ENCODE measurements at places on chromosomes 2 and 18.

DNA sequence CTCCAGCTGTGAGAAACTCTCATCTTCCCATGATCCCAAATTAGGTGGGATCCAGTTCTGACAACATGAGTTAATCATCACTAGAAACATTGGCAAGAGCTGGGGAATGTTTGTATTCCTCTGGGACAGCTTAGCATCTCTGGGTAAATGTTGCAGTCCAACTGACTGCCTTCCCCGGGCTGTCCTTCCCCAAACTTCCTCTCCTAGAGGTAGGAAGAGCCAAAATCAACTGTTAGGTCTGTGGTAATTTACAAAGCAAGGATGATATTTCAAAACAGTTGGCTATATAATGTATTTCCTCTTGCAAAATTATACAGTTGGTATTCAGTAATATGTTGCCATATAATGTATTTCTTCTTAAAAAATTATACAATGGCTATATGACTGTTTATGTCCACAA is 148.5 kb downstream of the MGAT5 start:
- no peak for DNase-seq

DNA sequence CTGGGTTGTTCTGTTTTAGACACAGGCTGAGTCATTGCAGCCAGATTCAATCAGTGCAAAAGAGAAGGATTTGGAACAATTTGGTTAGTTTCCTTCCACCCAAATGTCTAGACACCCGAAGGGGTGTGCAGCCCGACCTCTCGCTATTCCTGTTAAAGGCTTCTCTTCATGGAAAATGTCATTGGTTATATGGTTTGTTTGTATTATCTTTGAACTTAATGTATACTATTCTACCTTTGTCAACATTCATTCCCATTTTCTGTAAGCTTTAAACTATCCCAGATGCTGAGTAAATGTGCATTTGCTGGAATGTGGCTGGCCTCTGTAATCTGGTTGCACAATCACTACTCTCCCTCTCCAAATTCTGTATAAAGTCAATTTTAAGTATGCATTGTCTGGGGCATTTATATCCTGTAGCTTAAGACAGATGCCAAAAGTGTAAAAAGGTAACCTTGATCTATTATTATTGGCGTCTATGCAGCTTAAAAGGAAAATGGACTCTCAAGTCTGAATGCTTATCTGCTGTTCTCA is 80.4 kb upstream of the RND3 start:
- DNase-seq, result no peak

GRCh38 chr18:13520741-13521140 is 205.6 kb downstream of the FAM210A start:
- DNase-seq, result no peak

- DNase-seq, result no peak
Observed at GRCh38 chr2:203498161-203498560, 36.9 kb downstream of the RAPH1 start.

DNA sequence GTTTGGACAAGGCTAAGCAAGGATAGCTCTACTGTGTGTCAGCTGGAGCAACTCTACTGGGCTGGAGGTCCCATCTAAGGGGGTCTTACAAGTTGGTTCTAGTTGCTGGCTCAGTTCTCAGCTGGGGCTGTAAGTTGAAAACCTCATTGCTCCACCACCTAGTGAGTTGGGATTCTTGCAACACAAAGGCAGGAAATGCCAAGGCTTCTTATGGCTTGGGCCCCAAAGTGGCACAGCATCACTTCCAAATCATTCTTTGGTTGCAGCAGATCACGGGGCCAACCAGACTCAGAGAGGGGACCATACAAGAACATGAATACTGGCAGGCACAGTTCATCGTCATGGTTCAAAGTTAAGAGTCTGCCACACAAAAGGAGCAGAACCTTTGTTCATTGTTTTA is 332.7 kb downstream of the LRRTM1 start:
- DNase-seq, result no peak

DNA sequence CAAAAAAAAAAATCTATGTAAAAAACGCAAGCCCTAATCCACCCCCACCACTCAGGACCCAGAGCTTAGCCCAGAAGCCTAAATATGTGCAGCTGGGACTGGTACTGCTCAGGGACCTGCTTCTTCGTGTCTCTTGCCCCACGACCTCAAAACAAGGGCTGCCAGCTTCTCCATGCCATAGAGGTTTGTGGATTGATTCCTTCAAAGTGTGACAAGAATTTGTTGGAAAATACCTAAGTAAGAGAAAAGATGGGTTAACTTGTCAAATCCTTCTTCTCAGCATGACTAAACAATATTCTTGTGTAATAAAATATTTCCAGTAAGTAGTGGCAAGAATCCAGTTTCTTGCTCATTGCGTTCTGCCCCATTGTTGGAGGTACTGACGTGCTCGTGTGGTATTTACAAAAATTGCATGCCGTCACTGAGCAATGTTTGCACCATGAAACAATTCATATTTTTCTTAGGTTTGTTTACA is 825 bp upstream of the SCYGR1 start:
- no peak for DNase-seq

DNA sequence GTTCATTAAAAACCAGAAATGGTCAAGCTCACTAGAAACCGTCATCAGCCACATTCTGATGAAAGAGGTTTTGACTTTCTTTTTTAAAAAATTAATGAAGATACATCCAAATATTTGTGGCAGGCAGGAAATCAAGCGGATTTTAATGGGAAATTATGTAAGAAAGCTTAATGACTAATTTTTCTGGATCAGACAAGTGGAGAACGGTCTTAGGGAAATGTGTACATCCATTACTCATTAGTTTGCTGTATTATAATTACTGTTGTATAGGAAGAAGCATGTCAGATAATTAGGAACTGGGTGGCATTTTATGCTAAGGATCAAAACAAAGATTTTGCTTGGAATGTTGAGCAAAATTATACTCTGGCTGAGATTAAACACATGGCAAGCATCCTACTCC is 39.4 kb downstream of the AGAP1 start:
- no peak for DNase-seq

GRCh38 chr2:96526615-96527285 is 9.8 kb upstream of the ARID5A start:
- no peak for DNase-seq

GRCh38 chr2:185511925-185512324 is 226.7 kb upstream of the FSIP2 start:
- no peak for DNase-seq

- DNase-seq, result no peak
Observed at GRCh38 chr2:124996406-124996805, 971.3 kb downstream of the CNTNAP5 start.

GRCh38 chr2:126506786-126507185 is 149.2 kb upstream of the GYPC start:
- no peak for DNase-seq

DNA sequence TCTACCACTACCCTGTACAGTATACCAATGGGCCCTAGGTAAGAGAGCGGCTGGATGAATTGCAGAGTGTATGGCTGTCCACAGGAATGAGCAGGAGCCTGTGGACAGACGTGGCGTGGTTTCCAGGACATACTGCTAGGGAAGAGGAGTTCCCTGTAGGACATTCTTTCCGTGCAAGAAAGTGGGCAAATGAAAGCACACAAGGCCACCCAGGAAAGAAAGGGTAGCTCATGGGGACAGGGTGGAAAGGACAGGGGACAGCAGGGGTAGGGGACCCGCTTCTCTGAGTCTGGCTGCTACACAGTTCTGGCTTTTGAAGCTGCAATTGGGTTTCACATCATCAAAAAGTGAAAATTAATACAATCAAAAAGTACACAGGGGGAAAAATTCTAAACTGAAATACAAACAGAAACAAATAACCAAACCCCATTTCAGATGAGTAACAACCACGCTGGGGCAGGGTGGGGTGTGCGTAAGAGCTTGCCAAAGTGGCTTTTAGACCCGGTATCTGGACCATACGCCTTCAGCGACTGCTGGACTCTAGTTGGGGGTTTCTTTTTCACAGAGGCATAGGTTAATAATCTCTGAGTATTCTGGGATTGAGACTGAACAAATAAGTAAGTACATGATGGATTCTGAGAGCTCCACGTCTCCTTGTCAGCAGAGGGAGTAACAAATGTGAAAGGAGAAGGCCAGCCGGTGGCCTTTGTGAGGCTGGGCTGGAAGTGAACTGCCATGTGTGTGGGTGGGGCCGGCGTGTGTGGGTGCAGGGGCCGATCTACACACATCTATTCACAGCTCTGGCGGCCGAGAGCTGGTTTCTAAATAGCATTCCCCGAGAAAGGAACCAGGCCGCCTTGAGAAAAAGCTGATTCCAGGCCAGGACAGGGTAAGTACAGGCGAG is 84.0 kb downstream of the HDAC4 start:
- no peak for DNase-seq

GRCh38 chr2:56047136-56047535 is 123.6 kb upstream of the EFEMP1 start:
- DNase-seq, result no peak

GRCh38 chr2:197159661-197160211 is 150.8 kb downstream of the ANKRD44 start:
- DNase-seq, result no peak

GRCh38 chr2:113602869-113603466 is 24.1 kb upstream of the RABL2A start:
- DNase-seq, result no peak

- no peak for DNase-seq
Observed at GRCh38 chr2:20343128-20343527, 7.5 kb downstream of the PUM2 start.

- peak; percentile 3 for DNase-seq
Observed at GRCh38 chr2:129248198-129248597, 731.3 kb upstream of the RAB6C start.

GRCh38 chr18:54202851-54203250 is 21.6 kb downstream of the MBD2 start:
- DNase-seq, result no peak

GRCh38 chr2:31108561-31109286 is 29.5 kb downstream of the GALNT14 start:
- DNase-seq, result peak; percentile 32

DNA sequence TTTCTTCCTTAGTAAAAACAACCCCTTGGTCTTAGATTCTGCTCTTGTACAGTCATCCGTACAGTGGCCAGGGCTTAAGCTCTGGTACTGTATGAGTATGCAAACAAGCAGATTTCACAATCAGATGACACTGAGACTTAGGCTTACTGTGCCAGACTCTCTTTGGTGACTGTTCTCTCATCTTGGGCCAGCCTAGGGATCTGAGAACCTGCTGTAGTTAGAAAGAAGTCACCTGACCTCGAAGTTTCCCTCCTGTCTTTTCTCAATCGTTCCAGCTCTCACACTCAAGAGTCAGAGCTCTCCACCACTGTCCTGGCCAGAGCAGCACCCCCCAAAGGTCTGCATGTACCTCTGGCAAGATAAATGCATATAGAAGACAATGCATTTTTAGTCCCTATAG is 63.2 kb downstream of the ZEB2 start:
- no peak for DNase-seq

- no peak for DNase-seq
Observed at GRCh38 chr2:112869258-112869842, 32.8 kb upstream of the IL1B start.

- no peak for DNase-seq
Observed at GRCh38 chr18:50065527-50065926, 129.4 kb downstream of the MYO5B start.

GRCh38 chr2:201185863-201186262 is 2.9 kb downstream of the CASP10 start:
- DNase-seq, result no peak

GRCh38 chr2:218734190-218734975 is 23.7 kb downstream of the TTLL4 start:
- no peak for DNase-seq
